ENCODE measurements at places on chromosomes 5 and 9. TPM values are rescaled to one million over a fixed set of nuclear protein-coding genes. Genes with fewer than 3 reads are reported as not detected.

DNA sequence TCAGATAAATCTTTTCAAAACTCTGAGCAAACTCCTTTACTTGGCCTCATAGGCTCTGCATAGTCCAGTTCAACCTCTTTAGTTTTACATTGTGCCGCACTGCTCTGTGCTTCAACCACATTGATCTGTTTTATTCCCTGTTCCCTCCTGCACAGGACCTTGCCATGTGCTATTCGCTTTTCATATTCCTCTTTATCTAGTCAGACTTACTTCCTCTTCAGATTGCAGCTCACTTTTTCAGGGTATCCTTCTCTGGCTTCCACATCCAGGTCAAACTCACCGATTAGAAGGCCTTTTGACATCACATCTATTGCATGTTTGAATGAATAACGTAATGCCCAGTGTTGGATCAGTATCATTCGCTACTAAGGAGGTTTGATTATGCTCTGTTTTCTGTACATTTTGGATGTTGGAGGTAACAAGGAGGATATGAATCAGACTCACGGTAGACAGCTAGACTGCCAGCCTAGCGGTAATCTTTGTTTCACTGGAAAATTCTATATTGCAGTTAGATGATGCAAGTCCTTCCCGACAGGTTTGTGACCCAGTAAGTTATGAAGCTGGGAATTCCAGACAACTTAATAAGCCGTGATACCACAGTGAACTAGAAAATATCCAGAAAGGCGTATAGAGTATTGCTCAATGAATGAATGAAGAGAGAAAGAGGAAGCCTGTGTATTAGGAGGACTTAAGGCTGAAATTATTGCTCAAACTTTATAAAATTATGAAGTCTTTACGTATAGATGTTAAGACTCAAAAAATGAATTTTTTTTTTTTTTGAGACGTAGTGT is 65.7 kb downstream of the IQGAP2 start:
- no peak for DNase-seq

- DNase-seq: no peak
Observed at GRCh38 chr9:137421838-137422603, 941 bp downstream of the EXD3 start.

DNA sequence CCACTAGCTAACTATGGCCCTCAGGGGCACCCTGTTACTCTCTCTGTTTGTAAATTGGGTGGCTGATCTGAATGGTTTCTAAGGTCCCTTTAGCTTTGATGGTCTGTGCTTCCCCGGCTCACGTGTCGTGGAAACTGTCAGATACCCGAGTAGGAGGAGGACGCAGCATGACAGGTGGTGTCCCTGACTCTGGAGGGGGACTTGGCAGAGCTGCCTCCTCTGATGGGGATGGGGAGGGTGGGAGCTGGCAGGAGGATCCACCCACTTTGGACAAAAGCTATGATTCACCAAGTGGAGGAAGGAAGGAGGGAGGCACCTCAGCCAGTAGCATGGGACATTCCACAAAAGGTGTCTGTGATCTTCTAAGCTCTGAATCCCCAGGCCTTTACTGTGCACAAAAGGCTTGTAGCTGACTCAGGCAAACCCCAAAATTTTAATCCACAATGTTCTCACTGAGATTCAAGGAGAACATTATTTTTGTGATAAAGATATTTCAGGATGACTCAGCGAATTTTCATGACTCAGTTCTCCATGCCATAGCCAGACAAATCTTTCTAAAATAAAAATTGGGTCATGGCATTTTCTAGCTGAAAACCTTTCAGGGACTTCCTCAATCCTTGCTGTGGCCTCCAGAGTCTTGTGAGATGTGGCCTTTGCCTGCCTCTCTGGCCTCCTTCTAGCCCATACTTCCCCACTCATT is 131.0 kb upstream of the BRINP1 start:
- DNase-seq: no peak

DNA sequence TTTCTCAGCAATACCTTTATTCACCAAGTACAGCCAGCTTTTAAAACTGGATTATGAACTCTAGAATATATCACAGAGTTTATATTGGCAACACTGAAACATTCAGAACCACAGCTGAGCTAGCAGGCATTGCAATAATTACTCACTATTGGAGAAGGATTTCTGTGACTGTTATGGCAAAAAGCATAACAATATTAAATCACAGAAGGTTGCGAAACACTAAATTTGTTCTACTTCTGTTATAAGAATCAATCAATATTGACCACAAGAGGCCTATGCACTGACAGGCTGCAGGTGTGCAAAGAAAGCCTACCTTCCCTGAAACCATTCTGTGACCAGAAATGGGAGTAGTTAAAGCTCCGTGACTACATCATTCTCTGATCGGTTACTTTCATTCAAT is 59.2 kb downstream of the AP3B1 start:
- no peak for DNase-seq

- DNase-seq: no peak
Observed at GRCh38 chr9:123718188-123718587, 211.7 kb downstream of the DENND1A start.

GRCh38 chr5:151556806-151557205 is 34.3 kb downstream of the FAT2 start:
- no peak for DNase-seq

- DNase-seq: no peak
Observed at GRCh38 chr9:92097997-92098482, 17.2 kb downstream of the SPTLC1 start.

The TOR2A gene
- 6.3 TPM for total RNA-seq

The PCDHB10 gene
- total RNA-seq: 4.5 TPM

The MELK gene
- total RNA-seq: 78.6 TPM
